ENCODE measurements at places on chromosomes 3 and 15.

- DNase-seq, result no peak
Observed at GRCh38 chr3:24288496-24289236, 206.0 kb downstream of the THRB start.

DNA sequence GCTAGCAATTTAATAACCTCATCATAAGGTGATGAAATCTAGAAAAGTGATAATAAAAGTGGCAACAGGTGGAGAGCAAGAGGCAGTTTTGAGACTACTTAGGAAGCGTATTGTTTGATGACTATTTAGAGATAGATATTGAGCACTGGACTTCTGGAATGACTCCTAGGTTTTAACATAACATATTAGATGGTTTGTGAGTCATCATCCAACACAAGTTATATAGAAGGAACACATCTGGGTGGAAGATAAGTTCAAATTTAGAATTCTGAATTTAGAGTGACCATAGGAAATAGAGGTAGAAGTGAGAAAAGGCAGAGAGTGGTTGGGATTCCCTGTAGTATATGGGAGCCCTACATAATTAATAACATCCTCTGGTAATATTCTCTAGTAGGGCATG is 282.8 kb upstream of the ALCAM start:
- no peak for DNase-seq

DNA sequence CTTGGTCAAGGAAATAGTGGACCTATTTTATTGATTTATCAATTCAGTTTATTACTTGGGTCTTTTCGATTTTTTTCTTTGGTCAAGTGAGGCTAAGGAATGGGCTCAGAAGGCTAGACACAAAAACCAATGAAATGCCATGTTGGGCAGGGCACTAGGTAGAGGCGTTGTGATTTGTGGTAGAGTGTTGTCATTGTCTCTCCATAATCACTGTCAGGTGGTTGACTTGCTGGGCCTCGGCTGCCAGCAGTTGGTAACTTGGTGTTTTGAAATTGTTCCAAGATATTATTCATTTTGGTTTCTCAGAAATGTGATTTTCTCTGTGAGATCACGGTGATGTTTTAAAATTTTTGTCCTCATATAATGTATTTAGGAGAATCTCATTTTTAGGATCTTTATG is 173.6 kb downstream of the KLHL25 start:
- no peak for DNase-seq

- DNase-seq, result no peak
Observed at GRCh38 chr3:14418296-14419250, 16.2 kb downstream of the SLC6A6 start.

DNA sequence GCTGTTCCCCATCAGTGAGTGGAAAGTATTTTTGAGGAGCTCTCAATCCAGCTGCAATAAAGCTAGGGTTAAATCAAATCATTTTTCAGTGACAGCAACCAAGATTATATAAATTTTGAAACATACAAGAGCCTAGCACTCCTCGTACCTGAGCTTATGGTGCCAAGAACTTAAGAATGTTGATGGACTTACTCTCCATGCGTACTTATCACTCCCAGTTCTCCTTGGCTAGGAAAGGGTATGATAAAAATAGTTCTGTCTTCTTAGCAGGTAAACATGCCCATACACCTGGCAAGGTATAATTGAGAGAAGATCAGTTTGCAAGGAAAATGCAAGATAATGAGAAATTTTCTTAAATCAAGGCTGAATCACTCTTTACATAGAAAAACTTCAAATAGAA is 64.5 kb upstream of the SEMA6D start:
- no peak for DNase-seq

GRCh38 chr3:115996420-115997108 is 373.3 kb downstream of the GAP43 start:
- no peak for DNase-seq

DNA sequence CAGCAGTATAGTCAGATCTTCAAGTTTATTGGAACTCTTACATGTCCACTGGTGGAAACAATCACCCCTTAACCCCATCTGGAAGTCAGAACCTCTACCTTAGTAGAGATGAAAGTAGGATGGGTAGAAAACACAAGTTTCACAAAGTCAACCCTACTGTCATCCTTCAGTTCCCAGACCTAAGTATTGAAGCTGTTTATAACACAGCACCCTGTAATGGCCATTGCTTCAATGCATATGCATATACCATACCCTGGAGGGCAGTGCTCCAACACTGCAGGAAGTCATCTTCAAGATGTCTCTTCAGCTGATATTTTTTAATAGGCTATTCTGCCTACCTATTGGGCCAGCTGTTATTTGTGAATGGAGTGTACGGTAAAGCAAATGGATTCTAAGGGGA is 241.3 kb downstream of the UBE2E2 start:
- no peak for DNase-seq

DNA sequence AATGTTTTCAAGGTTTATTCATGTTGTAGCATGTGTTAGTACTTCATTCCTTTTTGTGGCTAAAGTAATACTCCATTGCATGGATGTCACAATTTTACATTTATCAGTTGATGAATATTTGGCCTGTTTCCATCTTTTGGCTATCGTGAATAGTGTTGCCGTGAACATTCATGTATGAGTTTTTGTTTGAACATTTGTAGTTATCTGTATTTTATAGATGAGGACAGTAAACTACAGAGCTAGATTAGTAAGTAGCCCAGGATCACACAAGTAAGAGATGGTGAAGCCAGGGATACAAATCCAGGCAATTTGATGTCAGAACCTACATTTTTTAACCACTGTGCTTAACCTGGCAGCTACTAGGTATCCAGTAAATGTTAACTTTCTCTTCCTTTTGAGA is 63.2 kb downstream of the ASTE1 start:
- DNase-seq, result no peak

DNA sequence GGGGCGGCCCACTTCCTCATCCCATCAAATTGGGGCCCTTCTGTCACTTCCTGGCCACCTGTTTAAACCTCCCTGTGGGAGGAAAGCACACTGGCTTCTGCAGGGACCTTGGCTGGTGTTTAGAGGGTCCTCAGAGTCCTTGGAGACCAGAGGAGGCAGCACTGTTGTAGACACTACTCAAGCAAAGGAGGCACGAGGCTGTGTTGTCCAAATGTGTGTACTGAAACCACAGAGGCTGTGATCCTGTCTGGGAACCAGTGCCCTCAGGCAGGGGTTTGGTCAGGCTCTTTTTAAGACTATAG is 12.4 kb upstream of the SEC13 start:
- DNase-seq, result no peak

DNA sequence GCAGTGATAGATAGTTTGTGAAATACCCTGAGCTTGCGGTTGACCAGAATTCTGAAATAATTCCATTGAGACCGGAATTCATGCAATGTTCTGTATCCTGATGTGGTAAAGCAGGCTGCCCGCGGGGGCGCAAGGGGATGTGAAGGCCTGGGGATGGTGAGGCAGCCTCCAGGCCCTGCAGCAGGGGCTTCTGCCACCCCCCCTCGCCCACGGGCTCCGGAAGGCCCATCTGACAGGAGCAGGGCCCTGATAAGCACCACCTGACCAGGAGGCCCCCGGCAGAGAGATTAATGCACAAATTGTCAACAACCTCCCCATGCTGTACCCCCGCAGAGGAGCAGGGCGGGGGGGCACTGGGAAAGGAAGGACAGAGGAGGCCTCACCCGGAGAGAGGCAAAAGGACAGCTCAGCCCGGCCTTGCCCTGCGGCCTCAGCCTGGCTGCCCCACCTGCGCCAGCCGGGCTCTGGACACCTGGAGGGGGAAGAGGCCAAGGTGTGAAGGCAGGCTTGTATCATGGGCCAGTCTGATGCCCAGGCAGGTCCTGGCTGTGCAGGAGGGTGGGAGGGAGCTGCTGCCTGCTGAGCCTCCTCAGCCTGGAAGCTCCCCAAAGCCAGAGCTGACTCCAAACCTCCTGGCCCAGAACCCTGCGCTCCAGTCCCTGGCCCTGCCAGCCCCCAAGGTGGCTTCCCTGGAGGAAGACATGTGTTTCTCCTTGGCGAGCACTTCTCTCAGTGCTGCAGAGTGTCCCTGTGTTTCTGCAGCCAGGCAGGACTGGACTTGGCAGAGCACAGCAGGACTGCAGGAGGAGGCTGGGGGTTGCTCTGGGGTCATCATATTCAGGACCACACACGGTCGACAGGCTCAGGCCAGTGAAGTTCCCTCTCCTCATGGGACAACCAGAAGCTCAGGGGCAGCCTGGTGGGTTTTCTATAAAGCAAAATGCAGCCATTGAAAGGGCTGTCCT is 46.5 kb downstream of the RPN1 start:
- no peak for DNase-seq

GRCh38 chr15:98873441-98874218 is 134.0 kb downstream of the PGPEP1L start:
- peak; percentile 42 for DNase-seq

DNA sequence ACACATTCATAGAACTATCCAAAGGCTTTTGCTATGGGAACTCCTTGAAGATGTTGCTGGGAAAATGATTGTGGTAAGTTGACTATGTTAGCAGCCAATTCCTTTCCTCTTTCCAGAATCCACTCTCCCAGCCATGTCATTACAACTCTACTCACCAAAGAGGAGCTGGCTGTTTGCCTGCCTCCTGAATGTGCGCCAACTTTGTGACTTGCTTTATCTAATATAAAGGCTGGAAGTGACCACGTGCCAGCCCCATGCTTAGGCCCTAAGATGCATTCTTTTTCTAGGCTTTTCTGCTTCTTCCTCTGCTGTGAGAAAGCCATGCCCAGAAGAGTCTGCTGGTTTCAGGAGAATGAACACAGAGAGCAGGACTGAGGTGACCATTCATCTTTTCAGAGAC is 182.2 kb downstream of the GABRB3 start:
- no peak for DNase-seq

GRCh38 chr3:141323936-141324704 is 44.2 kb upstream of the ZBTB38 start:
- no peak for DNase-seq

DNA sequence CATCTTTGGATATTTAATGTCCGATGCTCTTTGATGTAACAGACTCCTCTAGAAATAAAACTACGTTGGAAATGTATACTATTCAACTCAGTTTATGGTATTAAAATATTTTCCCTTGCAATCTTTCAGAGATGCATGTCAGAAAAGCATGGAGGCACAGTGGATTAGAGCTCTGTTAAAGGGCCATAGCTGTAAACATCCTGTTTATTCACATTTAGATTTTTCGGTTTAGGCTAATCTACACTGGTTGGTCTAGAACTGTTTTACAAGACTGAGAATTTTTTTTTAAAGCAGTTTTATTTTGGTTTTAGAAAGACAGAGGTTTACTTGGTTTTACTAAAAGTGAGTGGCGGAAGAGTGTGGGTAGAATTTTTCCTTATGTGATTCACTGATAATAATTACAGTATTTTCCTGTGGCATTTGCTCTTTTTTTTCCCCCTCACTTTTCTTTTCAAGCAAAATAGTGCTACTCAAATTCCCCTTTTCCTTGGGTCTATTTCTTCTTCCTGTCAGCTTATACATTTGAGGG is 132.1 kb downstream of the IL1RAP start:
- no peak for DNase-seq

GRCh38 chr15:95556866-95557225 is 773.7 kb upstream of the NR2F2 start:
- DNase-seq, result no peak

DNA sequence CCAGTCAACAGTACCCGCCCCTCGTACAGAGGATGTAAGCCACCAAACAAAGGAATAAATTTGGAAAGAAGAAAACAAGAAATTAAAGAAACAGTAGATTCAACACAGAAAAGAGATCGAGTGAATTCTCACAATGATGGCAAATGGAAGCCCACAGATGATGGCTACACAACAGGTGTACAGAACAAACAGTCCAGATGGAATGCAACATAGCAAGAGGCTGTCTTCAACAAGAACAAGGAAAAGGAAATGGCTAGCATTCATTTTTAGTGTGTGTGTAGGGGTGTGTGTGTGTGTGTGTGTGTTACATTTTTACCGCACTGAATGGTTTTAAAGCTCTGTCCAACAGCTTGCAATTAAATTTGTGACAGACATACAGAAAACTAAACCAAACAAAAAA is 12.9 kb downstream of the NEDD4 start:
- no peak for DNase-seq

- no peak for DNase-seq
Observed at GRCh38 chr15:83845230-83845629, 191.3 kb downstream of the ADAMTSL3 start.

DNA sequence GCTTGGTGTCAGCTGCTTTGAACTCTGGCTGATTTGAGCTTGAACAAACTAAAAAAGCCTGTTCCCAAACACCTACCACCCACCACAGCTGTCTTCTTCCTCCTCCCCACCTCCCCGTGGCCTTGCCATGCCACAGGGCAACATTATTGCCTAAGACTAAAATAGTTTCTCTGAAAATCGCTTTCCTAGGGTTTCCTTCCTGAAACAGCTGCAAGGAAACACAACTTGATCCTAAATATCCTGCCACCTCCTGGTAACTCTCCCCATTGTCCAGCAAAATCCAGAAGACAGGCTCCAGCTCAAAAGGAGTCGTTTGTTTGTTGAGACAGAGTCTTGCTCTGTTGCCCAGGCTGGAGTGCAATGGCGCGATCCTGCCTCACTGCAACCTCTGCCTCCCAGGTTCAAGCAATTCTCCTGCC is 193.9 kb upstream of the TPM1 start:
- no peak for DNase-seq

- DNase-seq, result no peak
Observed at GRCh38 chr3:121883507-121883906, 10.7 kb upstream of the SLC15A2 start.

GRCh38 chr3:18837137-18837755 is 311.1 kb upstream of the KCNH8 start:
- no peak for DNase-seq

- no peak for DNase-seq
Observed at GRCh38 chr3:5138214-5138981, 16.3 kb downstream of the ARL8B start.

DNA sequence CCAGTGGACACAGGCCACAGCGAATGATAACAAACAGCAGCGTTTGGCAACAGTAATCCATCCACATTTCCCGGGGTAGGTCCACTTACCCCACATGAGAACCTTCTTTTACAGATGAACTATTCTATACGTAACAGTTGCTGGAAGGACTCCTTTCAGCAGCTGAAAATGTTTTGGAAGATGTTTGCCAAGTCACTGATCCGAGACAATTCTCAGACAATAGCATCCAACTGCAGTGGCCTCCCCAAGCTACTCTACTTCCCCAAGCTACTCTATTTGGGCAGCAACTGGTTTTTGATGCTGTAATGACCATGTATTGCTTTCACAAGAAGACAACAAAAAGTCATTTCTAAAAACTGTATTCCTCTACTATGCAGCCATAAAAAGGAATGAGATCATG is 87.5 kb downstream of the ADAMTS17 start:
- DNase-seq, result no peak

GRCh38 chr3:124627501-124627908 is 102.7 kb upstream of the UMPS start:
- no peak for DNase-seq

GRCh38 chr3:38617137-38617536 is 32.4 kb downstream of the SCN5A start:
- DNase-seq, result no peak

- DNase-seq, result no peak
Observed at GRCh38 chr3:111852540-111852939, 6.5 kb upstream of the PHLDB2 start.

GRCh38 chr15:36499412-36500389 is 79.7 kb upstream of the CDIN1 start:
- DNase-seq, result no peak
